ENCODE measurements at places on chromosomes 12 and 14.

DNA sequence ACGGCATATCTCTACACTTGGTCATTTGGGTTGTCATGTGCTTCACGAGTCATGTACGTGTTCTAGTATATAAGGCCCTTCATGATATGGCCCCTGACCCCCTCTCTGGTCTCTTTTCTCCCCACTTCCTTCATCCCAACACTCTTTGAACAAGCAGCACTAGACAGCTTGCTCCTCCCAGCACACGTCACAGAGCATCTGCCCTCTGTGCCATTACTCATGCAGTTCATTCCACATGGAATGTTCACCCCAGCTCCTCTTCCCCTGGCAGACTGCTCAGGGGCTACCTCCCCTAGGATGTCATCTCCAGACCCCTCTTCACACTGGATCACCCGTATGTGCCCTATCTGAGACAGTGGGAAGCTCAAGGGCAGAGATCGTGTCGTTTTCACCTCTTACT, 14.1 kb upstream of the LRP1-AS start:
- DNase-seq, result no peak

DNA sequence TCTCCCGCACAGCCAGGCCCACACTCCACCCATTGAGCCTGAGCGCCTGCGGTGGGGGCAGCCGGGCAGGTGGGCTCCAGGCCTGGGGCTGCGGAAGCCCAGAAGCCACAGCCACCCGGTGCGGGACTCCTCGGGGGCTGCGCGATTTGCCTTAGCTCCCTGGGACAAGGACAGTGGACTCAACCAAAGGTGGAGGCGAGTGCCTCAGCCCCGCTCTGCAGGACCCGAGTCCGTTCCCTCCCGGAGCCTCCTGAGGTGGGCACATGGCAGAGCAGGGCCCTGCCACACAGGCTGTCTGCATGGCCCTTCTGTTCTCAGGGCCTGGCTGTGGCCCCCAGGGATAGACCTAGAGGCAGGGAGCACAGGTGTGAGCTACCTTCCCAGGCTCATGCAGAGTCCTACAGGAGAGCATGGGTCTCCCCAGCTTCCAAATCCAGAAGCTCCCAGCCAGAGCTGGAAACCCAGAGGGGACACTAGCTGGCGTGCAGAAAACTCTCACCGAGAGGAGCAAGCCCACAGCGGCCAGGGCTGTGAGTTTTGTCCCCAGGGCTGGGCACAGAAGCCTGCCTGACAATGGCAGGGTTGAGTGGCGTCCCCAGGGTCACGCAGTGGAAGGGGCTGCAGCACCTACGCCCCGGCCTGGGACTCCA, 22.2 kb upstream of the LRTM2 start:
- DNase-seq, result no peak

DNA sequence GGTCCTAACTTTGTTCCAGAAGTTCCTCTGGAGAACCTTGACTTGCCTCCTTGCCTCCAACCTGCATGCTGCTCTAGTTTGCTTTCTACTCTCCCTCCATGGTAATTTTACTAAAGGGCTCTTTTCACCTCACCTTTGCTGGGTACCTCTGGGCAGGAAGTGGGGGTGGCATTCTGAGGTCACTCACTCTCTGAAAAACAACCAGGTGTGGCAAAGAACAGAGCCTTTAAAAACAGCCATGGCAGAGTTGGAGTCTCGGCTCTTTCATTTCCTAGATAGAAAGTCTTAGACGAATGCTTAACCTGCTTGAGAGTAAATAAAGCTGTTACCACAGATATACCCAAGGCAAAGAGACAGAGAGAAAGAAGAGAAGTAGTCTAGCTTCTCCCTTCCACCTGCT, 827.9 kb downstream of the BCL11B start:
- DNase-seq, result no peak

DNA sequence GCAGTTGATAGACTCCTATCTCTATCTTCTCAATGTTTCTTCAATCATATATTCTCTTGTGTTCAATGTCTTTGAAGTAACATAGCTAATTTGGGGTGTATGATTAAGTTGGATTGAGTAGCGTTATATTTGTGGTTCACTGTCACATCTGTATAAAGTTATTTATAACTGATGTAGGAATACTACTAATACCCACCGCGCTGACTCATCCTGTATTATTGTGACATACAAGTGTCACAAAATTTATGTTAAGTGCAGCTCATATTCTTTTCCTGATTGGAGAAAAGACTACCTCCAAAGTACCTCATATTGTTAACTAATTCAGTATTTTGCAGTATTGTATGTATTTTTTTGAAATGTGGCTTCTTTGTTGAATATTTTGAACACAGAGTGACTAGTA, 940.8 kb downstream of the SLC6A15 start:
- DNase-seq, result no peak

- no peak for DNase-seq
Observed at GRCh38 chr12:227923-228845, 14.2 kb upstream of the SLC6A12 start.

DNA sequence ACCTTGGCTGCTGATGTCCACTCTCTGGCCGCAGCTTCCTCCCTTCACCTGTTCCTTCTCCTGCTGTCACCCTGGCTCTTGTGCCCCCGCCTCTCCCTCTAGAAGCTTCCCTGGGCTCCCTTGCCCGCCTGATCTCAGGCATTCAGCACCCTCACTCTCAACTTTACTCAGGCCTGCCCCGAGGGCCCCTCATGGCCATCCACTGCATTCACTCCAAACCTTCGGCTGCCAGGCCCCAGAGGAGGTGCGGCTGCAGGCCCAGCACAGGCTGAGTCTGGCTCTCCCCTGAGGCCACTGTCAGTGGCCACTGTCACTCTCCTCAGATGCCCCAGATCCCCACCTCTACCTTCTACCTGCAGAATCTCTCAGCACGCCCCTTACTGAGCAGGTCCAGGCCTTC, 183.9 kb downstream of the ZFP36L1 start:
- no peak for DNase-seq

DNA sequence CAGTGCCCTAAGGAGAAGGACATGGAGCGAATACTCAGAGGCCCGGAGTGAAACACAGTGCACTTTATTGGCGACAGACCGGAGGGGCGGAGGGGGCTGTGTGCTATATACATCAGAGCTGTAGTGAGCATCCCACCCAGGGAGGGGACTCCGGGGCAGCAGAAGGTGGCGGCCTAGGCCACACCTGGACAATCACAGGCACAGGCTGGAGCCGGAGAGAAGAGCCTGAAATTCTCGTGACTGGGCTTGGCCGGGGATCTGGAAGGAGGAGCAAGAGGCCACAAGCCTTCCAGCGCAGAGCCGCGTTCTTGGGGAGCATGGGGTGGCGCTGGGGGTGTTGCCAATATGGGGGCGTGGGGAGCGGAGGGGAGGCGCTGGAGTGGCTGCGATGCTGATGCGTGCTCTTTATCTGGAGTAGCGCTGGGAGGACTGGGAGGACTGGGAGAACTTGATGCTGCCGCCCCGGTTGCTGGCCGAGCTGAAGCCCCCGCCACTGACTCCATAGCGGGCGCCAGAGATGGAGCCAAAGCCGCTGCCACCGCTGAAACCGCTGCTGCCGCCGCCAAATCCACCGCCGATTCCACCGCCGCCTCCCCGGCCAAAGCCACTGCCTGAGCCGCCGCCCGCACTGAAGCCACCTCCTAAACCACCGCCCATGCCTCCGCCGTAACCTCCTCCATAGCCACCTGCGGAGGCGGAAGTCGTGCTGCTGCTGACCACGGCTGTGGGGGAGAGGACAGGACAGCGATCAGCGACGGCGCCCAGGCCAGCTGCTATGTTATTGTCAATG, 6.1 kb downstream of the KRT3 start:
- DNase-seq, result no peak

DNA sequence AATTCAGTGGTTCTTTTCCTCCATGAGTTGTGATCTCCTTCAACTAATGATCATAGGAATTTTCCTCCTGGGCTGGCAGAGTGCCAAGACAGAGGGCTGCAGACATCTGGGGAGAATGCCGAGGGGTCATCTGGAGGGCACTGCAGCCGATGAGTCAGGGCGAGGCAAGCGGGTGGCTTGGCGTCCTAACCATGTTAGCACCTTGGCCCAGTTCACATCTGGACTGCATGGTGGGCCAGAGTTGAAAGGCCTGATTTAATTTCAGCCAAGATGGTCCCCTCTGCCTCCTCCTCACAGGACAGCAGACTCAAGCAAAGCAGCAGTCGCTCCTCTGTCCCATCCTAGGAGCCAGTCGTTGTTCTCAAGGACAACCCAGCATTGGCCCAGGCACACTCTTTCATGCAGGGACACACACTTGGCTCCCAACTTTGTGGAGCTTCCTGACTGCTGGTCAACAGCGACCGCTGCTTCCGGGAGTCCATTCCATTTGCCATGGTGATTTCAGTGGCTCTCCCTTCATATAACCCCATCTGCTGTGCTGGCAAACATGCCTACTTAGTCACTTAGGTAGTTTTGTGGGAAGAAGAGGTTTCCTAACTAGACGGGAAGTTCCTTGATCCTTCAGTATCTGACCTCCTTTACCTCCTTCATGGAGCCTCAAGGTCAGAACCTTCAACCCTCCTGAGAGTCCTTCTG, 161.8 kb downstream of the TTC8 start:
- DNase-seq, result peak; percentile 10

DNA sequence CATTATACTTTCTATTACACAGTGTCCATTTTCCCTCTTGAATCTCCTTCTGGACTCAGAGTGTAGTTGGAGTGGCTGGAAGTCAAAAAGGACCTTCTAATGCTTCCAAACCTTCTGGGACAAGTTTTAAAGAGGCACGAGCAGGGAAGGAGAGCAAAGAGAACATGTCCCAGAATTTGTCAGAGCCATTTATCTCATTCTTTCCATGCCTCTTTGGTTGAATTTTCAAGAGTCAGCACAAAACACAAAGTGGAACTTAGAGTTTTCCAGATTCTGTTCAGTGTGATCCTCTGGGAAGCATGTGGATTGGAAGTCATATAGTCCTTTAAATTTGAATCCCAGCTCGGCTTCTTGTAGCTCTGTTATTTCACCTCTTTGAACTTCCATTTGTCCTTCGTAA, 138.2 kb upstream of the PWP1 start:
- no peak for DNase-seq

GRCh38 chr14:93954900-93955849, 21.2 kb downstream of the ASB2 start:
- peak; percentile 79 for DNase-seq

GRCh38 chr12:100128512-100128908, 14.2 kb downstream of the BLTP3B start:
- peak; percentile 44 for DNase-seq

GRCh38 chr12:119014368-119014767, 33.0 kb downstream of the SRRM4 start:
- no peak for DNase-seq

- DNase-seq, result no peak
Observed at GRCh38 chr12:12685305-12685704, 10.7 kb downstream of the GPR19 start.

- no peak for DNase-seq
Observed at GRCh38 chr12:51868821-51869495, 18.9 kb upstream of the ANKRD33 start.

- peak; percentile 92 for DNase-seq
Observed at GRCh38 chr14:61101803-61102548, 120.9 kb downstream of the SLC38A6 start.

DNA sequence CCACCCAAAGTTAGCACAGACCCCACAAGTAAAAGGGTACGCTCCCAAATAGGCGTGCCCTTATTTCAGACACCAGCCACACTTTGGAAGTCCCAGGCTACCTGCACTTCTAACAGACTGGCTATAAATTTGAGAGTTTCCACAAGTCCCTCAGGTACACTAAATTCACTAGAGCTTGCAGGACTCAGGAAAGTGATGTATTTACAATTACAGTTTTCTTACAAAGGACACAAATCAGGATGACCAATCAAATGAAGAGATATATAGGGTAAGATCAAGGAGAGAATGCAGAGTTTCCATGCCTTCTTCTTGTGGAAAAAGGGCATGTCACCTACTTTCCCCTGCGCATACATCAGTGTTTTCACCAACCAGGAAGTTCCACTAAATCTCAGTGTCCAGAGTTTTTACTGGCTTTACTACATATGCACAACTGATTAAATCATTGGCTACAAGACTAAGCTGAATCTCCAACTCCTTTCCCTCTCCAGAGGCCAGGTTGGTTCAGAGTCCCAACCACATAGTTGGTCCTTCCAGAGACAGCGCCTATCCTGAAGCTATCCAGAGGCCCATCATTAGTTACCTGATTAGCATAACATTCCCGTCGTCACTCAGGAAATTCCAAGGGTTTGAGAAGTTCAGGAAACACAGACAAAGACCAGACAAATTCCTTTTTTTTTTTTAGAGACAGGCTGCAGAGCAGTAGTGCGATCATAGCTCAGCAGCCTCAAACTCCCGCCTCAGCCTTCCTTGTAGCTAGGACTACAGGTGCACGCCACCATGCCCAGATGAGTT, 84.2 kb downstream of the DENND5B start:
- DNase-seq, result no peak

DNA sequence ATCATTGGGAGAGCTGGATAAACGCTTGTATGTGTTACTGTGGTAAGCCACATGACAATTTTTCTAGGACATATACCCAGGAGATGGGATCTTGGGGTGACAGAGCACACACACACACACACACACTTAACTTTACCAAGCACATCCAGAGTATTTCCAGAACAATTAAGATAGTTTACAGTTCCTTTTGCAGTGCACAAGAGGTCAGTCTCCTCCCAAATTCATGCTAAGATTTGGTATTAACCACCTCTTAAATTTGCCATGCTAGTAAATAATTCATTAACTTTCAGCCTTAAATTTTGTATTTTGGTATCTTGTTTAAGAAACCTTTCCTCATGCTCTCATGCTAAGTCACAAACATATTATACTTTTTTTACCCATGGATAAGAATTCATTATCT, 33.9 kb upstream of the LIMA1 start:
- DNase-seq, result no peak

DNA sequence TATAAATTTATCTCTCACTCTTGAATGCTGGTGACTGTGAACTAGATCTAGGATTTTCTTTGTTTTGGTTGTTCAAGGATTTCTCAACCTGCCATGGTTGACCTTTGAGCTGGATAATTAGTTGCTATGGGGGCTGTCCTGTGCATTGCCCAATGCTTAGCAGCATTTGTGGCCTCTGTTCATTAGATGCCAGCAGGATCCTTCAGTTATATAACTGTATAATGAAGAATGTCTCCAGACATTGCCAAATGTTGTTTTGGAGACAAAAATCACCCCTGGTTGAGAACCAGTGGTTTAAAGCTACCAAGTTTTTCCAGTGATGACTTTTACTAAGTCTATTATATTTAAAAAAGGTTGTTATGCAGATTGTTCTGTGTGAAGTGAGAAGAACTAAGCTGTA, 147.9 kb upstream of the STXBP6 start:
- DNase-seq, result no peak

- peak; percentile 89 for DNase-seq
Observed at GRCh38 chr12:4148418-4149056, 125.0 kb upstream of the CCND2 start.

GRCh38 chr12:108019862-108020261, 109.2 kb upstream of the WSCD2 start:
- DNase-seq, result no peak

DNA sequence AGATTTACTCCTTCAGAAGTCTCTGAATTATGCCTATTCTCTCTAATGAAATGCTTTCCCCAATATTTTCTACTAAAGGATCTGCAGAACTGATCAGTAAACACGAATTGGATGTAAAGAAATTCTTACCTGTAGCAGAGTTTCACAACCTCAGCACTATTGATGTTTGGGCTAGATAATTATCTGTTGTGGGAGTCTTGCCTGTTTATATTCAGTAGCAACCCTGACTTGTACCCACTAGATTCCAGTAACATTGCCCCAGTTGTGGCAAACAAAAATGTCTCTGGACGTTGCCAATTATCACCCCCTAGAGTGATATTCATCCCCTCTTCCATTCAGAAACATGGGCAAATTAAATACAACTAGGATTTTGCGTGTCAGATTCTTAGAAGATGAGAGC, 156.8 kb upstream of the TMTC2 start:
- DNase-seq, result no peak

- DNase-seq, result no peak
Observed at GRCh38 chr12:47947341-47947740, 16.1 kb upstream of the TMEM106C start.

Data from inflammatory macrophage treated with lipopolysaccharide for 1 hour (primary cell).